ENCODE measurements at places on chromosomes 3 and 15.

DNA sequence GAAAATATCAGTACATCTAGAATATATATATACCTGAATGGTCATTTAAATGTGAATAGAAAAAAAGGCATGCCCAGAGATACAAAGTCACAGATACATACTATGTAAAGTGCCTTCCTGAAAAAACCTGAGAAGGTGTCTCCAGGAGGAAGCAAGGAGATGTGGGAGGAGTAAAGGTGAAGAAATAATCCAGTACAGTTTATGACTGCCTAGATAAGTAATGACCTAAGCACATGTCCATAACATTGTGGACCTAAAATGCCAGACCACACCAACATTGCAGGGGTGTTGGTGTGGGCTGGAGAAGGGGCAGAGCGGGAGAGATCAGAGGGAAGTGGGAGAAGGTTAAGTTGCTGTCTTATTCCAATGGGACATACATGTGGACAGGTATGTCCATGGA lies 226.9 kb downstream of the ZNF621 start:
- no peak for DNase-seq

GRCh38 chr15:20645956-20646355 lies 104.4 kb upstream of the GOLGA6L6 start:
- no peak for DNase-seq

DNA sequence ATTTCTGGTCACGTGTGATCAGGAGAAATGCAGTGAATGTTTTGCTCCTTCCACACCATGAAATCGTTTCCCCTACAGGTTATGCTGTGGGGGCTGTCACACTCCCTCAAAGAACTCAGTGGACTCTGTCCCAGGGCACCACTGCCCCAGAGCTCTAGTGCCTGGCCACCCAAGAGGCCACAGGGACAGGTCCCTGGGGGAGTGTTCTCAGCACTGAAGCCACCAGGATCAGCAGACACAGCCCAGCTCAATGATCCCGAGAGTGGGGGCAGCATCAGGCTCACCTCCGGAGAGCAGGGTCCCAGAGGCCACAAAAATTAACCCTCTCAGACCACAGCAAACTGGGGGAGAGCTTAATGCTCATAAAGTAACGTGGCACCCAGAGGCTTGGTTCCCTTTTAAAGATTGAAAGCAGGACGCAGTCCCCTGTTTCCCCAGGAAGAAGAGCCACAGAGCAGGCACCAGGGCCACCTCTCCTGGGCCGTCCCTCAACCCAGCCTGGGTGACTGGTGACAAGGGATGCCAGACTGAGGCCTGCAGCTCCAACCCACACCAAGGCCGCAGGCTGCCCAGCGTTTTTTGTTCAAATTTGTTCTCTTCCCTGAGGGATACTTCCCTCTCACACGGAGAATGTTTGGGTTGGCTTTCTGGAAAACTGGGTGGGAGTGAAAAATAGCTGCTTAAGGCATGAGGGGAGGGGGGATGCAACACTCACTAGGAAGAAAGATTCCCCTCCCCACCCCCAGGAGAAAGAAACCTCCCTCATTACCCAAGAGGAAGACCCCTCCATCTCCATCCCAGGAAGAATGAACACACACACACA lies 123.3 kb upstream of the IGF1R start:
- no peak for DNase-seq

GRCh38 chr3:171254315-171254714 lies 205.9 kb downstream of the TNIK start:
- no peak for DNase-seq

DNA sequence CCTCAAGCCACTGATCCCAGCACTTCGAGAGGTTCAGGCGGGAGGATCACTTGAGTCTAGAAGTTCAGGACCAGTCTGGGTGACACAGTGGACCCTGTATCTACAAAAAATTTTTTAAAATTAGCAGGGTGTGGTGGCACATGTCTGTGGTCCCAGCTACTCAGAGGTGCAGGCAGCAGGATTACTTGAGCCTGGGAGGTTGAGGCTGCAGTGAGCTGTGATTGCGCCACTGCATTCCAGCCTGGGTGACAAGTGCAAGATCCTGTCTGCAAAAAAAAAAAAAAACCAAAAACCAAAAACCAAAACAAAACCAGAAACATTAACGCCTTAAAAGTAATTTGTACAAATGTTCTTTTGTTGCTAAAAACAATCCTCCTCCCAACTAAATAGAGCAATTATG lies 27.9 kb upstream of the SLC12A8 start:
- DNase-seq, result no peak

All from mucosa of descending colon (tissue), 3 donors.